ENCODE measurements at places on chromosomes 5 and 9.
A peak's percentile ranks its signal among the peaks of the same experiment; 100 is the strongest.

DNA sequence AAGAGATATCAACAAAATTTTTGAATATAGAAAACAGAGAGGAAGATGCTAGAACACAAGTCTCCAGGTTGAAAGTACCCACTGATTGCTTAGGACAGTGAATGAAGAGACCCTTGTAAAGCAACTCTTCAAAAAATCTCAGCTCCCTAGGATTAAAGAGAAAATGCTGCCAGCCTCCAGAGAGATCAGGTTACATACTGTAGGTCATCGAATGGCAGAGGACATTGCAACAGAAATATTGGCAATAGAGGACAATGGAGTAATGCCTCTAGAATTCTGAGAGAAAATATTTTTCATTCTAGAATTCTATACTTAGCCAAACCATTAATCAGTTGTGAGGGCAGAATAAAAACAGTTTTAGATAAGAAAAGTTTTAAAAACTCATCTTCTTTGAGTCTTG lies 43.1 kb upstream of the ELL2 start:
- no peak for DNase-seq

- no peak for DNase-seq
These were observed 113.2 kb upstream of the ERCC6L2 start for GRCh38 chr9:95762322-95762721.

DNA sequence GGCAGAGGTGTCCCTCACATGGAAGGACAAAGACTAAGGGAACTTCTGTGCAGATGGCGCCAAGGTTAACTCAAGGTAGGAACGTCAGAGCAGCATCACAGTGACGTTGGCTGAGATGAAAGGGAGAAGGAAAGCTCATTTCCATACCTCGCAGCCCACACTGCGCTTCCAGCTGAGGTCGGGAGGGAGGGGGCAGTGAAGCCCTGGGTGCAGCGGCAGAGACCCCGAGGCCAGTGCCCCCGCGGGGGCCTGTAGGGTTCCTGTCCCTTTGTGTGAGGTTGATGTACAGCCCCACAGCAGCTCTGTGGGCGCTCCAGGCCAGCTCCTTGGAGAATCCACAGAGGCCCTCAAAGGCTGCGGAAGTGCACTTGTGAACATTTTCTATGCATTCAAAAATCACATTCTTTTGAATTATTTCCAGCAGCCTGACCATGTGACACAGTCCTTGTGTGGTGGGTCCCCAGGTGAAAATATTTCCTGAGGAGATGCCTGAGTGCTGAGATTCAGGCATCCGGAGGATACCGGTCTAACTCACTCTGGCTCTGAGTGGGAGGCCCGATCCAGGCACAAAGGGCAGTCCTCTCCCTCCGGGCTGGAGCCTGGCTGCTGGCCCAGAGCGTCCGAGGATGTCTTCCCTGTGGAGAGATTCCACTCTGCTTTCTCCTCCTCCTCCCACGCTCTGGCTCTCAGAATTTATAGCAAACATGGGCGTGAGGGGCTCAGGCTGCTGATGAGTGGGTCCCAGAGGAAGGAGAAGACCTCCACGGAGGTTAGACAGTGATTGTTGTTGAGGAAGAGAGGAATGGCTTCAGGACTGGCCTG lies 150.7 kb downstream of the ICE1 start:
- DNase-seq, result no peak

- peak; percentile 32 for DNase-seq
These were observed 839 bp downstream of the GABRG2 start for GRCh38 chr5:162068412-162068811.

GRCh38 chr9:109453210-109453842 lies 44.8 kb downstream of the PTPN3 start:
- no peak for DNase-seq

GRCh38 chr9:98215271-98215670 lies 22.8 kb upstream of the CORO2A start:
- DNase-seq, result no peak

Data from SHP77 treated with DMSO at 0.1 percent for 48 hours (cell line).